HT1080 (cell line): ENCODE measurements at places on chromosomes 11 and 22.

GRCh38 chr11:12417691-12418611 is 40.6 kb downstream of the PARVA start:
- DNase-seq, result no peak

GRCh38 chr11:2131371-2132236 is 7.6 kb downstream of the IGF2 start:
- DNase-seq, result no peak

DNA sequence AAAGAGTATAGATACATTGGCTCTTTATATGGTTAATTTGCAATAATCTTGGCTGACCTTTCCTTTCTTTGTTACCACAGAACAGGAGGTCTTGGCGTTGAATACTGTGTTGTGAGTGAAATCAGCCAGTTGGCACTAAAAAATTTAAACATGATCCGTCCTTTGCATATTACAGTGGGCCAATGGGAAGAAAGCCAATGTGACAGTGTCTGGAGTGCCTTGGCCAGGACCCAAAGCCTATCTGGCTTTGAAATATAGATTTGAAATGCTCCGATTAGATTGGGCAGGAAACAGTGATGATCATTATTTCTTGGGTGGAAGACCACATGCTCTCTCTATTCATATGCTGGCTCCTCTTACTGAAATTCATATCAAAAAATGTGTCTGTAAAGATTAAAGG is 339.6 kb upstream of the ANO3 start:
- DNase-seq, result no peak

- peak; percentile 60 for DNase-seq
These were observed 605 bp upstream of the COPB1 start for GRCh38 chr11:14500181-14500651.

- no peak for DNase-seq
These were observed 27.4 kb upstream of the RDX start for GRCh38 chr11:110323786-110324185.

- DNase-seq, result no peak
These were observed 129.9 kb downstream of the CTTN start for GRCh38 chr11:70528046-70528793.

GRCh38 chr11:9905501-9905951 is 241.6 kb downstream of the SWAP70 start:
- no peak for DNase-seq

GRCh38 chr11:18566406-18566805 is 22.1 kb downstream of the UEVLD start:
- no peak for DNase-seq

DNA sequence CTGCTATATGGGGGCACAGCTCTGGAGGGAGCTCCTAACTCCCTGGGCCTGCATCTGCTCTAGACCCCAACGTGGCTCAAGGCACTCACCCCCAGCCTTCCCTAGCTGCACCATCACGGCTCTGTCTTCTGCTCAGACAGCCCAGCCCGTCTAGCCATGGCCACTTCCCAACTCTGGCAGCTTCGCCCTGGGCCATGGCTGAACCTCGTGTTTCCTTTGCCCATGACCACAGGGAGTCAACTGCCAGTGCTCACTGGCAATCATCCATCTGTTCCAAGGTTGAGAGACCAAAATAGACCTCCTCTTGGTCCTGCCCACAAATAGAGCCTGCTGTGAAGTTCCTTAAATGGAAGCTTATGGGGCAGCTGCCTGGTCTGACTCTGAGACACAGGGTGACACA is 5.4 kb downstream of the LMO1 start:
- DNase-seq, result no peak

- no peak for DNase-seq
These were observed 116.4 kb downstream of the ARHGAP32 start for GRCh38 chr11:129075757-129076156.

DNA sequence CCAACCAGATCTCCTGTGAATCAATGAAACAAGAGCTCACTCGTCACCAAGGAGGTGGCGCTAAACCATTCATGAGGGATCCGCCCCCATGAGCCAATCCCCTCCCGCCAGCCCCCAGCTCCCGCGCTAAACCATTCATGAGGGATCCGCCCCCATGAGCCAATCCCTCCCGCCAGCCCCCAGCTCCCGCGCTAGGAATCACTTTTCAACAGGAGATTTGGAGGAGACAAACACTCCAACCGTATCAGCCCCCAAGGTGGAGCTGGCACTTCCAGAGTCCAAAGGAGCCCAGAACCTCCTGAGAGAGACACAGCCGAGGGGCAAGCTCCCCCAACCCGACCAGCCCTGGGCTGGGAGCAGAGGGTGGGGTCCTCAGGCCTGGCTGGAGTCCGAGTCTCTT is 40.9 kb upstream of the PRR5 start:
- DNase-seq, result no peak

DNA sequence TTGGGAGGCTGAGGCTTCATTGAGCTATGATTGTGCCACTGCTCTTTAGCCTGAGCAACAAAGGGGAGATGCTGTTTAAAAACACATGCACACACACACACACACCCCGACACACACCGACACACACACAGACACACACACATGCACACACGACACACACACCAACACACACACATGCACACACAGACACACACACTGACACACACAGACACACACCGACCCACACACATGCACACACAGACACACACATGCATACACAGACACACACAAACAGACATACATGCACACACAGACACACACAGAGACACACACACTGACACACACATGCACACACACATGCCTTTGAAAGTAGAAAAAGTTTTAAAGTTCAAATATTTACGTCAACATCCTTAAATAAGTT is 5.5 kb upstream of the LTO1 start:
- DNase-seq, result no peak

DNA sequence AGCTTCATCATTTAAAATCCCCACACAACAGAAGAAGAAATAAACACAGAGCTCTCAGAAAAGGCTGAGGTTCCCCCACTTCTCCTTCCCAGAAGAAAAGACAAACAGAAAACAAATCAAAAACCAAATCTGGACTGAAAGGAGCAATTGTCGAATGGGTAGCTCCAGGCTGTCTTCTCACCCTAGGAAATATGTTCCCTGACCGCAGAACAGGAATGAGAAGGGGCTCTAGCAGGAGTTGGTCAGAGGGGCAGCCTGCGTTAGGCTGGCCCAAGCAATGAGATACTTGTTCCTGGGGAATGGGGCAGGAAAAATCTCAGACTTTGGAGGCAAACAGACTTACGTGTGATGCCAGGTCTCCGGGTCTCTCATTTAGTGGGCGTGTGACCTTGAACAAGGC is 562.6 kb upstream of the CADM1 start:
- DNase-seq, result no peak

DNA sequence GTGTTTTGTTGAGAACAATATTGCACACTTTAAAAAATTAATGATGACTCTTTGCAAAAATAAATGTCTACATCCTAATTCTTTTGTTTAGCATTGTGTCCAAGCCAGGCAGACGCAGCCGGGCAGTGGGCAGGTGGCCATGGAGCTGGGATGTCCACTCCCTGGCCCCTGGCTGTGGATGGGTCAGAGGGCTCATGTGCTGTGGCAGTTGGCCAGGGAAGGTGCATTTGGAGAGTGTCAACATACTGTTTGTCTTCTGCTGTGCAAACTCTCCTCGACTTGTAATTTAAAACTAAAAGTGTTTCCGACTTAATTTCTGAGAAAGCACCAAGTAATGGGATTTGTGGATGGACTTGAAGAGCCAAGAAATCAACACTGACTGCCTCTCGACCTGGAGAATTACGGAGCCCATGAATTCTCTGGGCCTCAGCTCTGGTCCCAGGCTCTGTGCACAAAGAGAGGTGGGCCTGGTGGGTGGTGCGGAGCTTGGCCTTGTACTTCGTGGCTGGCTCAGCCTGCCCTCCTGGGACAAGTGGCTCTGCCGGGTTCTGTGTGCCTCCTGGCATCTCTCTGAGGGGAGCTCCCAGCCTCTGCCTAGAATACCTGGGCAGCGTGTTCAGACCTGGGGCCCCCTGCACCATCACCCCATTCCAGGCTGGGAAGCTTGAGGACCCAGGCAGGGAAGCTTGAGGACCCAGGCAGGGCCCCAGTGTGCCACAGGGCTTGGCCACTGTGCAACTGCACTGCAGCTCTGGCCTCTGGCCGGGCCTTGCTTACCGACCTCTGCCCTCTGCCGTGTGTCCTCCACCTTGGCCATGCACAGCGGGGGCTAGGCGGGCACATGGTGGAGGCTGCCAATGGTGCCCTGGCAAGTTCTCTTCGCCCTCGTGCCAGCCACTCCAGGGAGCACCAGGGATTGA is 46.4 kb downstream of the RTN4R start:
- no peak for DNase-seq

GRCh38 chr22:45008751-45009605 is 827 bp downstream of the PHF21B start:
- no peak for DNase-seq

DNA sequence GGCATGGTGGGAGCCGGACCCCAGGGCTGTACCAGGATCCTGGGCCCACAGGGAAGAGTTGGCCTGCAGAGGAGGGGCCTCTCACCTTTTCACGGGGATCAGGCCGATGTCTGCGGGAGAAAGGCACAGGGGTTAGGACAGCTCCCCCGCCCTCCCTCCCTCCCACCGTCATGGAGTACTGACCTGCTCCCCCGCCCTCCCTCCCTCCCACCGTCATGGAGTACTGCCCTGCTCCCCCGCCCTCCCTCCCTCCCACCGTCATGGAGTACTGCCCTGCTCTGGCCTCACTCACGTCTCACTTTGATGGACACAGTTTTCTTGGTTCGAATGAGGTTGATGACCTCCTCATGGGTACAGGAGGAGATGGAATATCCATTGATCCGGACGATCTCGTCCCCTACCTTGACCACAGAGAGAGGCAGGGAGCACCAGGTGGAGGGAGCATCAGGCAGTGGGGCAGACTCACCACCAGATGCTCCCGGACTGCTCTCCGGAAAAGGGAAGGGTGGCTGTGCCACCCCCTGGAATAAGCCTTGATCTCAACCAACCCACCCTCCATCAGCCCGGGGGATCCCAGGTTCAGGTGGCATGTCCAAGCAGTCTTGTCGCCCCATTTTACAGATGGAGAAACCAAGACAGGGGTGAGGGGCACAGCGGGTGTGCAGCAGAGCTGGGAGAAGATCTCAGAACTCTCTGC is 17.1 kb downstream of the USH1C start:
- DNase-seq, result no peak

- DNase-seq, result no peak
These were observed 723 bp downstream of the CACNG2 start for GRCh38 chr22:36702842-36703215.

GRCh38 chr11:116042146-116042545 is 537.9 kb upstream of the CADM1 start:
- no peak for DNase-seq

GRCh38 chr11:2444821-2445745 is at the start of gene KCNQ1:
Gene KCNQ1, plus strand, starts transcription at chr11:2445008. Its CDS starts 91 bp downstream, at chr11:2445099.
- DNase-seq, result no peak

- DNase-seq, result no peak
These were observed 72.3 kb upstream of the TP53I11 start for GRCh38 chr11:45023065-45023365.

DNA sequence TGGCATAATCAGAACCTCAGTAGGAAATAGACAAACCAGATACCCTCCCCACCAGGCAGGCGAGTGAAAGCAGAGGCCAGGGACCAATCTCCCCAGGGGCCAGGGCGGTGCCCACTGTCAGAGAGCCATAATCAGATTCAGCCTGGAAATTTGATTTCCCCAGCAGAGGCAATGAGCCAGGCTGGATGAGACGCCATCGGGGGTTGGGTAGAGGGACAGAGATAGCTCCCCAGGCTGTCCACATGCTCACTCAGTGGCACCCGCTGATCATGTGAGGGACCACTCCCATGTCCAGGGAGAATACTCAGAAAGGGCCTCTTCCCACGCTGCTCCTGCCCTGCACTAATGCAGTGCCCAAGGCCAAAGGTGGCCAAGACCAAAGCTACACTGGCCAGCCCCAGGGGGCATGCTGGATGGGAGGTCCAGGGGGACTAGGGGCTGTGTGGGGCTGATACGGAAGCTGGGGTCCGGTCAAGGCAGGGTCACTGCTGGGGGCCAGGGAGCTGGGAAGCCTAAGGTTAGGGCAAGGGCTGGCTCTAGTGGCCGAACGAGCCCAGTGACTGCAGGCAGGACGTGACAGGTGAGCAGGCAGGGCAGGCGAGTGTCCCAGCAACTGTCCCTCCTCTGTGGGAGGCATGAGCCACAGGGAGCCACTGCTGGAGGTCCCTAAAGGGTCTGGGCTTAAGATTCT is 19.8 kb downstream of the ARVCF start:
- DNase-seq, result no peak

GRCh38 chr11:30342736-30343166 is 19.8 kb downstream of the ARL14EP start:
- DNase-seq, result no peak

DNA sequence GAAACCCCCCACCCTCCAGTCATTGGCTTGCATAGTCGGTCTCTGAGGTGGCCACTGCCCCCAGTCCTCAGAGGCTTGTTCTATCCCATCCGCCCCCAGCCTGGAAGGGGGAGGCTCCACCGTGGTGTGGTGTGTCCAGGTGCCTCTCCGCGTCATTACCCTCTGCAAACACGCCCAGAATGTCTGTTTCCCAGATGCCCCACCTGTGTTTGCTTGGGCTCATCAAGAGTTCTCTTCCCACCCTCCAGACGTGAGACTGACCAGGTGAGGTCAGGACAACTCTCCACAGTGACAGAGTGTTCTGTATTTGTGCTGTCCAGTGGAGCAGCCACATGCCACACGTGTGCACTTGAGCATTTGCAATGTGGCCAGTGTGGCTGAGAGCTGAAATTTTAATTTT is 24.9 kb downstream of the LRRC10B start:
- DNase-seq, result no peak

GRCh38 chr11:94958121-94958696 is 15.1 kb downstream of the CWC15 start:
- DNase-seq, result peak; percentile 20

GRCh38 chr22:32722441-32722840 is 79.1 kb upstream of the TIMP3 start:
- DNase-seq, result no peak

DNA sequence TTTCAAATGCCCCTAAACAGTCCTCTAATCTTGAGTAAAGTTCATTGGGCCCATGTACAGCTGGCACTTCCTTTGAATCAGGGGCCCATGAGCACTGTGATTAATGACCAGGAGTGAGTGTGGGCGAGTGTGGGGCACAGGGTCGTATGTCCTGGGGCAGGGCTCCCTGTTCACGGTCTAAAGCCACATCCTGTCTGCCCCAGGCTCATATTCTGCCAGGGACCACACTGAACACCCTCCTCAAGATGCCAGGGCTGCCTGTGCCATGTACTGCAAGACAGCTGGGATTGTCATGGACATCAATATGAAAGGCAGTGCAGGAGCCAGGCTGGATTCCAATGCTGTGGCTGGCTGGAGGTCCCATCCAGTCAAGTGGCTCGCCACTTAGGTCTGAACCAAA is 130.5 kb downstream of the KIRREL3 start:
- peak; percentile 26 for DNase-seq
